ENCODE measurements at places on chromosomes 12 and 14.
A peak's percentile ranks its signal among the peaks of the same experiment; 100 is the strongest.

GRCh38 chr14:81363746-81364378 lies 36.3 kb downstream of the STON2 start:
- no peak for DNase-seq

GRCh38 chr14:32006263-32007110 lies 70.6 kb upstream of the ARHGAP5 start:
- no peak for DNase-seq

DNA sequence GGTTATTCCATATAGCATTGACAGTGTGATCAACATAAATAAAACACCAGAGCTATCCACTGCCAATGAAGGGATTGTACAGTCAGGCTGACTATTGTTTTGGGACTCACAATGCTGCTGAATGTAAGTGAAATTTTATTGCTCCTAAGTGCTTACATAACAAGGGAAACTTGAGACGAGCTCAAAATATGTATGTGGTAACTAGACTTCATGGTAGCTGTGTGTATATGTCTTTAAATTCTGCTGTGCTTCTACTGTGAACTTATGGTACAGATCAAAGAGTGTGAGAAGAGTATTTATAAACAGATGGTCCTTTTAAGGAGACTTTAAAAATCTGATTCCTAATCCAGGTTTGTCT lies 6.9 kb downstream of the FLRT2 start:
- no peak for DNase-seq

- no peak for DNase-seq
These were observed 27.0 kb downstream of the SLC25A21 start for GRCh38 chr14:37145395-37145794.

DNA sequence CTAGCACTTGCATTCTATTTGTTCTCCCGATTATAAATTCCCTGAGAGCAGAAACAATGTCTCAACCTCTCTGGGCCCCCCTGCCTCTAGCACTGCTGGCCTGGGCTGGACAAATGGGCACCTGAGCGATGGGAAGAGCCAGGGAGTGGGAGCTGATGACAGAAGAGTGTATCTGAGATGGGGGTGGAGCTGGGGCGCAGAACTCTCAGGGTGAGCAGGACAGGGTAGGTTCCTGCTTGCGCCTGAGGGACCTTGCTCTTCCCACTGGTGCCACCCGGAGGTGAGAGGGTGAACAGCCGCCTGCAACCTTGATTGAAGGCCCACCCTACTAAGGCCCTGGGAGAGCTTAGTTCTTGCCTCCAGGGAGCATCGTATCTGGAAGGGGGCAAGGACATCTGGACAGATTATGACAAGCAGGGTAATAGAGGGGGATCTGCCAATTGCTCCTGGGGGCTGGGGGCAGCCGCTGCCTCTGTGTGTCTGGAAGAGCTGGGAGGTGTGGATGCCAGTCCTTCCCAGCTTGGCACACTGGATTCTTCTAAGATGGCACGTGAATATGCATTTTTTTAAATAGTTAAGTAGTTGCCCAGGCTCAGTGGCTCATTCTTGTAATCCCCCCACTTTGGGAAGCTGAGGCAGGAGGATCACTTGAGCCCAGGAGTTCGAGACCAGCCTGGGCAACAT lies 43.0 kb upstream of the TSPAN9 start:
- no peak for DNase-seq

GRCh38 chr12:89791286-89791685 lies 82.6 kb upstream of the ATP2B1 start:
- DNase-seq = no peak

DNA sequence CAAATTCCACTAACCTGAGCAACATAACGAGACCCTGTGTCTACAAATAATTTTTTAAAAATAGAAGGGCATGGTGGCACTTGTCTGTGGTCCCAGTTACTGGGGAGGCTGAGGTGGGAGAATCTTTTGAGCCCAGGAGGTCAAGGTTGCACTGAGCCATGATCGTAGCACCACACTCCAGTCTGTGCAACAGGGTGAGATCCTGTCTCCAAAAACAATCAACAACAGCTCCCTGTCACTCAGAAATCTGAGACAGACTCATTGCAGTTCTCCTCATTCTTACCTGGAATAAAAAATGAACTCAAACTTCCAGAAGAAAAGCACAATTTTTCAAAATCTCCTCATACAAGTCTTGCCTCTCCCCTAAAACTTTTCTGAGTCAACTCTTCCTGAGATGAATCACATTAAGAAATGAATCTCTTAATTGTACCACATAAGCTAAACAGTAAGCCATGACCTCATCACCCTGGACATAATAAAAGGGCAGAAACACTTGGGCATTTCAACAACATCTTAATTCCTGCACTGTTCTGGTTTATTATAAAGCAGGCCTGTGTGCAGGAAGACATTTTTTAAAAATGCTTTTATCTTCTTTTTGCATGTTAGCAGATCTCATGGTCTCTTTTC lies 214.3 kb upstream of the CDKN3 start:
- DNase-seq = no peak

GRCh38 chr12:76176940-76177339 lies 92.5 kb upstream of the NAP1L1 start:
- no peak for DNase-seq

GRCh38 chr12:108570743-108571608 lies 8.6 kb downstream of the ISCU start:
- no peak for DNase-seq

DNA sequence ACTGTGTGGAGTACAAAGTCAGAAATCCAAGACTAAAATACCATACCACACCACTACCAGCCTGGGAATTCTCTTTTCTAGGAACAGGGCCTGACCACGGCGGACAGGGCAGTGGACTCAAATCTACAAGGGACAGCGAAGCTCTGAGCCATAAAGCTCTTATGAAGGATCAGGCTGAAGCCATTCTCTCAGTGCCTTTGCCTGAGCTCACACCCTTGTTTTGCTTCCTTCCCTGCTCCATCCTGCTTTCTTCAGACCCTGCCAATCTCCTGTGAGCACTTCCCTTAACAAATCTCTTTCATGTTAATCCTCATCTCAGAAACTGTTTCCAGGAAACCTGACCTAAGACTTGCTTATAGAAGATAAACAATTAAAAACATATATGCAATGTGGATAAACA lies 398.5 kb downstream of the MDGA2 start:
- no peak for DNase-seq

DNA sequence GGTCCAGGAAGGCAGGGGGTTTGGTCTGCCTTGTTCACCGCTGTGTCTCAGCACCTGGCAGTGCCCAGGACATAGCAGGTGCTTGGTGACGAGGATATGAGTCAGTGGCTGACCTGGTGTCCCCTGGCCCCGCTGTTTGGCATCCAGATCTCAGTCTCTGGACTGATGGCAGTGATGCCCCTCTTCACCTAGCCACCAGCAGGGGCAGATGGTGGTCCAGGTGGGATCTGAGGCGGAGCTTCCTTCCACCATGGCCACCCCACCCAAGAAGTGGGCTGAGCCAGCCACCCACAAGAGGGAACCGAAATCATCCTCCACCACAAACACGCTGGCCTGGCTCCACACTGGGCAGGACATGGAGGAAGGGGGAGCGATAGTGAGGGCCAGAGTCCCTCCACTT lies 16.1 kb upstream of the SH2B3 start:
- no peak for DNase-seq

DNA sequence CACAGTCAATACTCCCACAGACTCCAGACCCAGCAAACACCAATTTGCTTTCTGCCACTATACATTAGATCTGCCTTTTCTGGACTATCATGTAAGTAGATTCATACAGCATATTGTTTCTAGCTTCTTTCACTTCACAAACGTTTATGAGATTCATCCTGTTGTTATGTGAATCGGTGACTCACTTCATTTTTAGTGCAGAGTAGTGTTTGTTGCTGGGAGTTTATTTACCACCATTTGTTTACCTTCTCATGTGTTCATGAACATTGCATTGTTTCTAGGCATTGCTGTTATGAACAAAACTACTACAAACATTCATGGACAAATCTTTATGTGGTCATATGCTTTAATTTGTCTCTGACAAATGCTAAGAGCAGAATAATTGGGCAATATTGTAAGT lies 807.8 kb upstream of the TMEM132C start:
- no peak for DNase-seq

- DNase-seq = no peak
These were observed 75.9 kb downstream of the CCDC88C start for GRCh38 chr14:91341751-91342154.

DNA sequence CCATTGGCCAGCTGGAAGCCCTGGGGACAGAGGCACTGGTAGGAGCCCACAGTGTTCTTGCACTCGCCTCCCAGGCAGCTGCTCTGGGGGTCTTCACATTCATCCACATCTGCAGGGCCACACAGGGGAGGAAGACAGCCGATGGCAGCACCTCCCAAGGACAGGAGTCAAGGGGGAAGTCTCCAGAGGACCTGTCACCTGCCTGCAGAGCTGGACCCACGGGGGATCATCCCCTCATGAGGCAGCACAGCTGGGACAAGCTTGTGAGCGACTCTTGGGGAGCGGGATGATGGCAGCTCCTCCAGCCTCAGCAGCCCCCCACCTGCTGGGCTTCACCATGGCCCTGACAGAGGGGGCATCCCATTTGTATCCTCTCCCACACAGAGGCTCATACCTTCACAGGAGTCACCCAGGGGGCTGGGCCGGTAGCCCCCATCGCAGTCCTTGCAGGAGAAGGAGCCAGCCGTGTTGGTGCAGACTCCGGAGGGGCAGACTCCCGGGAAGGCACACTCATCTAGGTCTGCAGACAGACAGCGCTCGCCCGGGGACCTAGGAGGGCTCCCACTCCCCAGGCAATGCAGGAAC lies 15.4 kb downstream of the ISCA2 start:
- no peak for DNase-seq

GRCh38 chr12:128444598-128444997 lies 177.6 kb downstream of the TMEM132C start:
- no peak for DNase-seq

- no peak for DNase-seq
These were observed 435.4 kb downstream of the EGLN3 start for GRCh38 chr14:33515441-33515840.

DNA sequence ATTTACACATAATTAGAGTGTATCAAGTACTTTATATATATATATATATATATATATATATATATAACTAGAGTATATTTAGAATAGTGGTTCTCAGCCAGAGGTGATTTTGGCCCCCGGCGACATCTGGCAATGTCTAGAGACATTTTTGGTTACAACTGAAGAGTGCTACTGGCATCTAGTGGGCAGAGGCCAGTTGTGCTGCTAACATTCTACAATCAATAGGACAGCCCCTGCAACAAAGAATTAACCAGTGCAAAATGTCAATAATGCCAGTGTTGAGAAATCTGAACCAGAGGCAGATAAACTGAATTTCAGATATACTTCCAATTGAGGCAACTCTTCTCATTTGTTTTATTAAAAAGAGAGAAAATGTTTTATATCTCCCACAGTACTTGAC lies 8.9 kb downstream of the GTF2A1 start:
- DNase-seq = peak; percentile 47

DNA sequence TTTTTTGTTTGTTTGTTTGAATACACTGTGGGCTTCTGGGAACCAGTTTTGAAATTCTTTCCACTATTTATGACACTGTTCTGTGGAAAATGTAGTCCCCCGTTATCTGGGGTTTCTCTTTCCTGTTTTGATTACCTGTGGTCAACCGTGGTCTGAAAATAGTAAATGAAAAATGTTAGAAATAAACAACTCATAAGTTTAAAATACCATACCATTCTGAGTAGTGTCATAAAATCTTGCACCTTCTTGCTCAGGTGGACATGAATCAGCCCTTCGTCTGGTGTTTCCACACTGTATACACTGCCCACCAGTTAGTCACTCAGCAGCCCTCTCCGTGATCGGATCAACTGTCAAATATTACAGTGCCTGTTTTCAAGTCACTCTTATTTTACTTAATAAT lies 5.1 kb upstream of the PAPOLA start:
- no peak for DNase-seq

GRCh38 chr12:118682656-118683055 lies 298.7 kb upstream of the SRRM4 start:
- DNase-seq = no peak

- no peak for DNase-seq
These were observed 13.3 kb downstream of the STX2 start for GRCh38 chr12:130825771-130826150.

DNA sequence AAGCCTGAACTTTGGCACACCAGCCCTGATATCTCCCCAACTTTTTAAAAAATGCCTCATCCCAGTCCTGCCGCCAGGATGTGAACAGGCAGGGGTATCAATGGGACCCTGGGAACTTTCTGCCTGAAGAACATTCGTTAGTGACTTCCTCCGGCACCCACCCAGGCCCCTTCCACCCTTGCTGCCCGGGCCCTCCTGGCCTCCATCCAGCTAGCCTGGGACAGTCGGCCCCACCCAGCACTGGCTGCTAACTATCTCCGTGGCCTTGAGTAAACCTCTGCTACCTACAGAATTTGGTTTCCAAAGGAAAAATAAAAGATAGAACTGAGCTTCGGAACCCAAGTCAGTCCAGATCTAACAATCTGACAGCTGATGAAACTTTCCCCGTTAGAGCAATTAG lies 14.3 kb downstream of the SCARB1 start:
- DNase-seq = no peak

- no peak for DNase-seq
These were observed 16.4 kb downstream of the KRT18 start for GRCh38 chr12:52965337-52965731.

- DNase-seq = no peak
These were observed 87.8 kb downstream of the RIC8B start for GRCh38 chr12:106861984-106862916.

DNA sequence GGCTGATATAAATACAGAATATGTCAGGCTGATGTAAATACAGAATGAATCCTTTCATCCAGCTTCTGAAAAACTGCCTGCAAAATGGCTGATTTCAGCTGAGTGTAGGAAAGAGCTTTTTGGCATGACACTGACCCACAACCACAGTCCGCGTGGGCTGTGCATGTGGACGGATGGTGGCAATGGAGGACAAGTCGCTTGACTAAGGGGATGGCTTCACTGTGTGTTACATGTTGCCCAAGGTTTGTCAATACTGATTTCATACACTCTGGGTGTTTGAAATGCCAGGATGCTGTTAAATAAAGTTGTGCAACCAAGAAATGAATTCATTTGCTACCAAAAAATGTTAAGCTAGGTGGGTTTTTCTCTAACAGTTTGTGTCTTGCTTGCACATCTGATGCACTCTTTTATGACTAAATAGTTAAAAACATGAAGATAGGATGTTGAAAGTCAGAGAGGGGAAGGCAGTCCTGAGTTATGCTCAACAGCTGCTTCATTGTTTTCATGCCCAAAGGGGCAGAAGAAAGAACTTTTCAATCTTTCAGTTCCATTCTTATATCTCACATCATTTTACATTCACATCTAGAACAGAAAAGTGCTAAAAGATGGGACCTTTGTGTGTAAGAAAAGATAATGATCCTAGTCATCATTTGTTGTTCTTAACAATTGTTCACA lies 36.5 kb upstream of the OVCH1 start:
- no peak for DNase-seq

GRCh38 chr12:90037740-90038139 lies 329.1 kb upstream of the ATP2B1 start:
- DNase-seq = no peak

- no peak for DNase-seq
These were observed 14.5 kb downstream of the DYRK2 start for GRCh38 chr12:67662910-67663538.

- DNase-seq = no peak
These were observed 43.8 kb downstream of the RESF1 start for GRCh38 chr12:32002848-32003493.
